ENCODE measurements at places on chromosomes 5 and 9. TPM values are rescaled to one million over a fixed set of nuclear protein-coding genes. Genes with fewer than 3 reads are reported as not detected.

AK8 gene
- not detected for total RNA-seq

NUTM2F gene
- not detected for total RNA-seq

FGF18 gene
- 0.25 TPM for total RNA-seq

KCTD16 gene
- 0.17 TPM for total RNA-seq

RANBP6 gene
- total RNA-seq: 25.2 TPM

GPBP1 gene
- total RNA-seq: 107 TPM

FST gene
- not detected for total RNA-seq

Data from activated naive CD8-positive, alpha-beta T cell treated with anti-CD3 and anti-CD28 coated beads, Interleukin-2, amount 10 ng/mL, durations not matched to agents 7 days and 5 days (primary cell).